AG10803 (cell line): ENCODE measurements at places on chromosomes 1 and 21.
A peak's percentile ranks its signal among the peaks of the same experiment; 100 is the strongest.

GRCh38 chr1:27348861-27349783 lies 7.3 kb downstream of the SYTL1 start:
- DNase-seq, result no peak

- DNase-seq, result no peak
These were observed 169.9 kb upstream of the CSF3R start for GRCh38 chr1:36652586-36652985.

- DNase-seq, result peak; percentile 27
These were observed 160.8 kb downstream of the DISP1 start for GRCh38 chr1:222975472-222976122.

GRCh38 chr1:99777752-99778151 lies 11.3 kb upstream of the FRRS1 start:
- DNase-seq, result no peak

GRCh38 chr1:26779098-26779668 lies 8.6 kb upstream of the PIGV start:
- no peak for DNase-seq

- peak; percentile 87 for DNase-seq
These were observed 31.7 kb downstream of the IFNGR2 start for GRCh38 chr21:33434770-33435360.

- peak; percentile 26 for DNase-seq
These were observed 687 bp downstream of the TGFBR3 start for GRCh38 chr1:91885213-91885715.

DNA sequence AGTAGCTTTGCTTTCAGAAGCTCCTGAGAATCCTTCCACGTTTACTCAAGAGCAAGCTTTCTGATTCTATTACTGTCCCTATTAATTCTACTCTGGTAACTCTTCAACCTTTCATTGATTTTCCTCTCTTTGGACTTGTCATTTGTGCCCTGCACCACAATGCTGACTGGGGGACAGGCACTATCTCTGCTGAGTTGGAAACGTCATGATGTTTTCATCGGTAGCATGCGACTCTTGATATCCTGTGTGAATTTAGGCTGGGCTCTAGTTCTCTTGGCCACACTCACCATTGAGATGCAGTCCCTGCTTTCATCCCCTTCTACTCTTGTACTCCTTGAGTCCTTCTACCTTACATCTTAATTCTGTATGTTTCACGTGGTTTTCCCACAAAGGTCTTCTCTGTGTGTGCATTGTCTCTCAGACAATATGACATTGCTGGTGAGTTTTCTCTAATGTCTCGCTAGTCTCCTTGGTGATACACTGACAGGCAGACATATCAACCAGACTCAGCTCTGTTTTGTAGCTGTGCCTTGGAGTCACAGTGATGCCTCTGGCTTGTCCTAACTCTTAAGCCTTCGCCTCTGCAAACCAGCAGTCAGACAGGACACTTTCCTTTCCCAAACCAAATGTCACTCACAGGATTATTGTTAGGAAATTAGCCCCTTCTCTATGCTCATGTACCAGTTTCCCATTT lies 223.6 kb upstream of the ADGRL2 start:
- DNase-seq, result no peak
